ENCODE measurements at places on chromosomes 5 and 9.

DNA sequence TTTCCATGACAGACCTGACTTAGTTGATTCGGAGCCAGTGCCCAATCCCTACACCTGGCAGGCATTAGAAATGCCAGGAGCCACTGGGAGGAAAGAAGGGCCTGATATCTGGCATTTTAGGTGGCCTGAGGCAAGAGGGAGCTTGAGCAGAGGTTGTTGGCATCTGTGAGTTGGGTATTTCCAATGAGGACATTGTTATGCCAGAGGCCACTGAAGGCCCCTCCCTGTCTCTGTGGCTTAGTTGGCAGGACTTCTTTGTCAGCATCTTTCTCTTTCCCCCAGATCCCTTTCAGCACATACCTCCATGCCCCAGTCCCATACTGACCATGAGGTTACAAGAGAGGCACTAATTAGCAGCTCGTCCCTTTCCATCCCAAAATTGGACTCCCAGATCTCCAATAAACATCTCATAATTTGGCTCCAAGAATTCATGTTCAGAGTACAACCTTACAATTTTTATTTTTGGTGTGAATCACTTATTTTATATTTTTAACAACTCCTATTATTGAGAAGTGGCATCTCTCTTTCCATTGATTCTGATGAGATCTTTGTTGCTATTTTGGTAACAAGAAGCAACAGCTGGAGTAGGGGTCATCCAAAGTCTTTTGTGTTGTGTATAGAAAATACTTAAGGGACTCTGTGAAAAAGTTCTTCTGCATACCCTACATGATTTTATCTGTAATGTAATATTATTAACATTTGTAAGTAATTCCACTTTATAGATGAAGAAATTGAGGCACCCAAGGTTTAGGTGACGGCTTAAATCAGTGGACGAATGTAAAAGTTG, 68.6 kb upstream of the MAP3K1 start:
- no peak for DNase-seq

GRCh38 chr9:90504486-90504885, 138.1 kb downstream of the DIRAS2 start:
- no peak for DNase-seq

DNA sequence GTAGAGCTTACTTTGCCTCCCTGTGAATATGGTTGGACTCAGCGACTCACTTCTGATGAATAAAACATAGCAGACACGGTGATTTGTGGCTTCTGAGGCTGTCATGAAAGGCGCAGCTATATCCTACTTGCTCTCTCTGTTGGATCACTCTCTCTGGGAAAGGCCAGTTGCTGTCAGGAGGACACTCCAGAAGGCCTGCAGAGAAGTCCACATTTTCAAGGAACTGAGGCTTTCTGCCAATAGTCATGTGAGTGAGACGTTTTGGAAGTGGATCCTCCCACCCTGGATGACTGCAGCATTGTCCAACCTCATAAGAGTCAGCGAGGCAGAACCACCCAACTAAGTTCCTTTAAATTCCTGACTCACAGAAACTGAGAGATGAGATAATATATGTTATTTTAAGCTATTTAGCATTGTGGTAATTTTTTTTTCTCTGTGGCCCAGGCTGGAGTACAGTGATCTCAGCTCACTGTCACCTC, 156.0 kb upstream of the MAST4 start:
- no peak for DNase-seq

- DNase-seq = no peak
Measured at GRCh38 chr5:131635684-131636572, 899 bp upstream of the RAPGEF6 start.

DNA sequence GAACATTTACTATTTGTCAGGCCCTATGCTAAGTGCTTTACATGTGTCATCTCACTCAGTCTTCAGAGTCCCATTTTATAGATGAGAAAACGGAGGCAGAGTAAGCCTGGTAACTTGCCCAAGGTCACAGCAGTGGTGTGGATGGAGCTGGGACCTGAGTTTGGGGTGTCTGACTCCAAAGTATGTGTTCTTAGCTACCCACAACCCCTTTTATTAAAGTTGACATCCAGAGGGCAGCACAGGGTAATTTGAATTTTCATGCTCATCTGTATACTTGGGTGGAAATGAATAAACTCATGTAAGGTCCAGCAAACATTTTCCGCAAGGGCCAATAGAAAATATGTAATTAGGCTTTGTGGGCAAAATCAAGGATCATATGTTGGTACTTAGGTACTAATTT, 93.4 kb upstream of the SLC25A48 start:
- DNase-seq = no peak

GRCh38 chr5:135703016-135703550, 124.3 kb upstream of the CXCL14 start:
- DNase-seq = no peak

DNA sequence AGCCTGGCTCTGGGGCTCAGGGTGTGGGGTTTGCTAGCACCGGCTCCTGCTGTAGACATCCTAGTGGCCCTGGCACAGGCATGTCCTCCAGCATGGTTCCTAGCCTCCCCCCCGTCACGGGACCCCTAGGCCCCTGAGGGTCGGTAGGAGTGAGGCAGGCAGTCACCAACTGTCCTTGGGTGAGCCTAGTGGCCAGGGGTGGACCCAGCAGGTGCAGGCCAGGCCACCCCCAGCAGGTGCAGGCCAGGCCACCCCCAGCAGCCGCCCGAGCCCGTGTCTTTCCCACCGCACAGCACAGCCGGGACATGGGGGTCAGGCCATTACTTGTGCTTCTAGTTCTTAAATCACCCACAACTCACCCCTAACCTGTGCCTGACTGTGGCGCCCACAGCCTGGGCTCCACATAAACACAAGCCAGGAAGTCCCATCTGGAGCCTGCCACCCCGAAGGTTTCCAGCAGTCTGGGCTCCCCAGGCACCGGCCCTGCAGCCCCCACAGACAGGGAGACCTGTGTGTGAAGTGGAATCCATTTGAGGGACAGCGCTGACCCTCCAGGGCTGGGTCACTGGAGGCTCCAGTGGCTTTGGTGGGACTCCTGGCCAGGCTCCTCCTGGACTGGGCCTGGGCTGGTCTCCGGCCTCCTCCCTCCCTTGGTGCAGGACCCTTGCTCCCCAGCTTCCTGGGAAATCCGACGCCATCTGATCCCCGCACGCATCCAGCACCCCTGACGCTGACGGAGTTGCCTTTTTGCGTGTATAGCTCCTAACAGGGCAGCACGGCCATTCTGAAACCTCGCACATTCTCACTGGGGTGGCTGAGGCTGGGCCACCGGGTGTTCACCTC, 114.1 kb upstream of the LPCAT1 start:
- no peak for DNase-seq

DNA sequence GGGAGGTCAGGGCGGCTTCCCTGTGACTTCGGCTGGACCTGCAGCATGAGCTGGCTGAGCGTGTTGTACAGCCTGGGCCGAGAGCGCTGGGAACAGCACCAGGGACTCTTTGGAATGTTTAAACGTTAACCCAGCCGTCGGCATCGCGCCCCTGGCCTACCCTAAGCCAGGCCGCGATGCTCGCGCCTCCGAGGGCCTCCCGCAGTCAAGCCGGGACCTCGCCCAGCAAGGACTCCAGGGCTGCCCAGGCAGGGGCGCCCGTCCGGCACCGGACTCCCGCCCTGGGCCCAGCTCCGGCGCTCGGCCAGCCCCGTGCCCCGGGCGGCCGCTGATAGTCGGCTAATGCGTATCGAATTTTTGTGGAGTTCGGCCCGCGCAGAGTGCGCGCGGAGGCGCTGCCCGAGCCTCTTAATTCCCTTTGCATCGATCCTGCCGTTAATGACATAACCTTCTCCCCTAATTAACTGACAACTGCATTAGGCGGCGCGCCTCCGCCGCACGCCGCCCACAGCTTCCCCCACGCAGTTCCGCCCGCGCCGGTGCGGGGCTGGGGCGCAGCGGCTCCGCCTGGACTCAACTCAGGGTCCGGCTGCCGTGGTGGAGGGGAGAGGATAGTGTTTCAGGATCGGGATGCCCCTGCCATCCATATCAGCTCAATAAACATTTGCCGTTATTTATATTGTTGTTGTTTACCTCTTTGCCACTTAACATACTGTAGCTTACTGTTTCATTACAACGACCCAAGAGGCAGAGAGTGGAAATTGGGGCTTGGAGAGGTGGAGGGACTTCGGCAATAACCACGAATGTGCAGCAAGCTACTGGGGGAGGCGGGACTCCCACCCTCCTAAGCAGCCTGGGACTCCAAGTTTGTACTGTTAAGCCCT, 28.8 kb upstream of the CDC23 start:
- DNase-seq = no peak

DNA sequence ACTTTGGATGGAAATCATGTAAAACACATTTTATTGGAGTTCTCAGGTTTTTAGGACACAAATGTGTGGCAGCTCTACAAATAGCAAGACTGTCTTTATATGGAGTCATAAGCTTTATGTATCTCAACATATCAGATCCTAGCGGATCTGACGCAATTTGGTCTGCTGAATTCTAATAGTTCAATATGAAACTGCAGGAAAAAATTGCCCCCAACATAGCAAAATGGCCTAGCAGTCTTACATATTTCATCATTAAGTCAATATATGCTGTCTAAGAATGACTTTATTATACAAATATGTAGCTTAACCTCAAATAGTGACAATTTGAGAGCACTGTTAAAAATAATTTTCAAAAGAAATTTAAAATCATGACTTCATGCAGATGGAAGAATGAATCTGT, 244.3 kb downstream of the TAF11L14 start:
- DNase-seq = no peak

GRCh38 chr5:132093271-132093670, 19.7 kb downstream of the CSF2 start:
- DNase-seq = no peak

DNA sequence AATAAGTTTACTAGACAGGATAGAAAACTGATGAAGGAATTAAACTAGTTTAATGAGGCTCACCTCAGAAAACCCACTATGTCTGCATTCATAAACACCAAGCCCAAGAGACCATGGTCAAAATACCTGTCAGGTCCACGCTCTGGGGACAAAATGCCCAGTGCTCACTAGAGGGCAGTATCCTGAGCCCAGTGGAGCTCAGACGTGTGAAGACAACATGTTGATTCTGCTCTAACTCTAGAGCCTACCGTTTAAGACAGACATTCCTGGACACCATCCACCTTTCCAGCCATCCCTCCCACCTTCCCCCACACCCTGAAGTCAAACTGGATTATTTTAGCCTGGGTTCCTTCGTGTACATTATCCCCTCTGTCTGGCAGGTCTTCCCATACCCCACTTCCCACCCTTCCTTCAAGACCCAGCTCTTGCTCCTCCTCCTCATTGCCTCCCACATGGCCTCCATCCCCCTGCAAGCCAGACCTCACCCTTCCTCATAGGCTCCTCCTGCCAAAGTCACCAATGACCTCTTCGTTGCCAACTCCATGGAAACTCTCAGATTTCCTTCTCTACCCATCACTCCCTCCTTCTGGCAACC, 142.3 kb upstream of the FSTL4 start:
- no peak for DNase-seq

GRCh38 chr5:73126957-73127356, 6.6 kb downstream of the TMEM171 start:
- DNase-seq = no peak

- DNase-seq = no peak
Measured at GRCh38 chr5:10633271-10634049, 69.6 kb downstream of the ANKRD33B start.

- DNase-seq = no peak
Measured at GRCh38 chr5:133376986-133377385, 235.4 kb downstream of the FSTL4 start.

DNA sequence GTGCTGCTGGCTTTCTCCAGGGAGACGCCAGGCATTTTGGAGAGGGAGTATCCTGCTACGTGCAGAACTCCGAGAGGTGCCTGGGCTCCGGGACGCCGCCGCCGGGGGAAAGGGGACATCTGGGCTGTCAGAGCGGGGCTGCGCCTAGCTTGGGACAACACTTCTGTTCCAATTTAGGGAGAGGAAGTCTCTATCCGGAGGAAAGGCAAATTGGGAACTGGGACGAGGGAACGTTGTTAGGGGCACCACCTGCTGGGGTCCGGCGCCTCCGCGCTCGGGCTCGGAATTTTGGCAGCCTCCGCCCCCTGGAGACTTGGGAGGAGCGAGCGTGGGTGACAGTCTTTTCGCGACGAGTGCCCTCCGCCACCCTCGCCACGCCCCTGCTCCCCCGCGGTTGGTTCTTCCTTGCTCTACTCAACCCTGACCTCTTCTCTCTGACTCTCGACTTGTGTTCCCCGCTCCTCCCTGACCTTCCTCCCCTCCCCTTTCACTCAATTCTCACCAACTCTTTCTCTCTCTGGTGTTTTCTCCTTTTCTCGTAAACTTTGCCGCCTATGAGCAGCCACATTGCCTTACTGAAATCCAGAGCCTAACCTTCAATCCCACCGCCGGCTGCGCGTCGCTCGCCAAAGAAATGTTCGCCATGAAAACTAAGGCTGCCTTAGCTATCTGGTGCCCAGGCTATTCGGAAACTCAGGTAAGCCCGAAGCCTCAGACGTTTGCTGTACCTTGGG, 1.6 kb downstream of the TSLP start:
- no peak for DNase-seq

Data from AG09319 (cell line).